H4 (cell line): ENCODE measurements at places on chromosomes 12 and 14. TPM values are rescaled to one million over a fixed set of nuclear protein-coding genes. Genes with fewer than 3 reads are reported as not detected.
A peak's percentile ranks its signal among the peaks of the same experiment; 100 is the strongest.

DNA sequence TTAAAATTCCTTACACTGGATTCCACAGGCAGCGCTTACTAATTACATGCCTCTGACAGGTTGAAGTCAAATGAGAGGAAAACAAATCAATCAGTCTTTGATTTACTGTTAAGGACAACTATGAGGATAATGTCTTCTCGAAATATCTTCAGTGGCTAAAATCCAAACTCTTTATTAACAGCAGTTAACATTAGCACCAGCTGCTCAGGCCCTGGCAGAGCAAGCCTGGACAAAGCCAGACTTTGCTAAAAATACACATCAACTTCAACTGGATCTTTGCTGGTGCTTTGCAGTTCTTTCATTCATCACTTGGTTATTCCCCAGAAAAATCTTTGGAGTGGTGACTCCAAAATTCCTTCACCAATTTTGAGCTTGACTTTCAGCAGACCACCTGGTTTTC is 98.7 kb downstream of the HECTD4 start:
- no peak for DNase-seq

DNA sequence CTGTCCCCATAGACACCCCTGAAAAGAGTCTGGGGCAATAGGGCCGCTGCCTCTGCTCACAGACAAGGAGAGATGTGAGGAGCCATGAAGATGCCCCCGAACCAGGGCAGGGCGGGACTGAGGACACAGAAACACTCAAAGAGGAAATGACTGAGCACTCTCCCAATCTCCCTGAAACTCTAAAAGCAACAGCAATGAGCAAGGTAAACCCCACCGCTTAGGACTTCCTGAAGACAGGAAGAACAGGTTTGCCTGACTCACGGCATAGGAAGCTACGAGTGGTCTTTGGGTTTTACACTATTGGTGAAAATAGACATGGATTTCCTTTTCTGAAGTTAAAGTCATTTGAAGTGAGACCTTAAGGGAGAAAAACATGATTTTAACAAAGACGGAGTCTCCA is 32.5 kb downstream of the STX2 start:
- DNase-seq, result no peak

DNA sequence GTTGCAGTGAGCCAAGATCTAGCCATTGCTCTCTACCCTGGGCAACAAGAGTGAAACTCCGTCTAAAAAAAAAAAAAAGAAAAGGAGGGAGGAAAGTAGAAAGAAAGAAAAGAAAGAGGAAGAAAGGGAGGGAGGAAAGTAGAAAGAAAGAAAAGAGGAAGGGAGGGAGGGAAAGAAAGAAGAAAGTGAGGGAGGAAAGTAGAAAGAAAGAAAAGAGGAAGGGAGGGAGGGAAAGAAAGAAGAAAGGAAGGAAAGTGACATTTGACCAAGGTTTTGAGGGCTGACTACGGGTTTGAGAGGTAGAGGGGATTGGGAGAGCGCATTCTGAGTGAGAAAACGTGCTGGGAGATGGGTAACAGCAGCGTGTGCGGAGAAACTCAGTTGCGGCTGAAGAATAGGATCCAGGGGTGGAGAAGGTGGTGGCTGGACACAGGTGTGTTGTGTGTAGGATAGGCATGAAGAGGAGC is 521 bp upstream of the PAPLN start:
- no peak for DNase-seq

DNA sequence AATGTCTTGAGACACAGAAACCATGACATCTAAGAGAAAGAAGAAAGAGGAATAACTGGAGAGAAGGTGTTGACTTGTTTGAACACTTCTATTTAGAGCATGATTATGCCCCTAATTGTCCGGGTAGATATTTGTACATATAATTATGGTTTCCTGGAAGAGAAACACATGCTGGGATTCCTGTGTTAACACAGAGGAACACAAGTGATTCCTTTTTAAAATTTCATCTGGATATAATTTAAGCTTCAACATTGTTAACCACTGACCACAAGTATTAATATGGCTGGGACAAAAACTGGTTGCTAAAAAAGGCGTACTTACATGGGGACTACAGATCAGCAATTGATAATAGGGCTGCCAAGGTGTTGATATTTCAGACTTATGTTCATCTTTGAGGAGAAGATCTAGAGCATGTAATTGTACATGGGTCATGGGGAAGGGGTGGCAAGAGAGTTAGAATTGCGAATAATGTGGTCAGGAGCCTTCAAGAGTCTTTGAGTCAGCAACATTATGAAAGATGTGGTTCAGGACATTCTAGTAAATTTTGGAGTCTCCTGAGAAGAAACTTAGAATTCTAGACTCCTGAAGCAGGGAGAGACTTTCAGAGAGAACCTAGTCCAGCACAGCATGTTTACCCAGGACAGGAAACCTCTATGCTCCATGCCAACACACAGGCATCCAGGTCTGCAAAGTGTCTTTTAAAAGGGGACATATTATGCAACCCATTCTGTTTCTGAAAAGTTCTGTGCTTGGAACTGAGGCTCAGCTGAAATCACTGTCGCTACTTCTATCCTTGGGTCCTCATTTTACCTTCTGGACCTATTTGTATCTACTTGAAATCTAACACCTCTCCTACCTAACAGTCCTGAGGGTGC is 56.5 kb downstream of the SLC38A1 start:
- no peak for DNase-seq

DNA sequence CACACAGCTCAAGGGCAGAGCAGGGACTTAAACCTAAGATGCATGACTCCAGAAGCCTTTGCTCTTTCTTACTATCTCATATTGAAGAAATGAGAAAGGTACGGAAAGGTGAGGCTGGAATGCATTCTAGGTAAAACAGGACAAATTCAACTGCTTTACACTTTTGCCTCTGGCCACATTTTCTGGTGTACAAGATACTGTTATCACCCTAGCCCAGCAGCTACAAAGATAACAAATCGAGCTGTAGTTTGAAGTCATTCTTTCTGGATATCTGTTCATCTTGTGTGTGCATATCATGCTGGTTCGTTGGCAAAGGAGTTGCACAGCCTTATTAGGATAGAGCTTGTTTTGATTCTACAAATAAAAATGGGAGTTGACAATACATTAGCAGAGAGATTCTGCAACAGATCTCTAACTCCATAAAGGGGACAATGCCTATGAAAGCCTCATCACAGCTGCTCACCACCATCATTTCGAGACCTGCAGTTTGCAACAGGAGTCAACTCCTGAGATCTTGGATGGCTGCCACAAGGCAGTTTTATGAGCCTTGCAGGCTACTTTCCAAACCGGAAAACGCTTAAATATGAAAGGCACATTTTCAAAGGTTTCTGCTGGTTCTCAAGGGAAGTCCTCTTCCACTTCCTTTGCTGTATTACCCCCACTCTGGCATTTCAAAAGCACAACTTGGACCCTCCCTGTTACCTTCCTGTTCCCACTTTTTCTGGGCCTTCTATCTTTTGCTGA is 64.9 kb downstream of the STXBP6 start:
- no peak for DNase-seq

DNA sequence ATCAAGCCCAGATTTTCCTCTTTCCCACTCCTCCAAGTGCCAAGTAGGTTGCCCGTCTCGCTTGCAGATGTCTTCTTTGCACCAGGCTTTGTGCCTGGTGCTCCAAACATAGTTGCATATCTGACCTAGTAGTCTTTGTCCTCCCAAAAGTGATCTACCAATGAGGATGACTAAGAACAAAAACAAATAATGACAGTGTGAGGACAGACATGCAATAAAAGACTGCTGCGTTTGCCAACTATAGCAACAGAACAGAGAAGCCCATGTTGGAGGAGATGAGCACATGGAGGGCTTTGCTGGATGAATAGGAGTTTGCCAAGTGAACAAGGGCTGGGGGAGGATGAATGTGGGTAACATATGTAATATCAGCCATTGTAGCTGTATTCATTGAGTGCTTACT is 15.6 kb downstream of the DTX1 start:
- DNase-seq, result no peak

- DNase-seq, result no peak
Measured at GRCh38 chr12:58455136-58455535, 465.2 kb downstream of the LRIG3 start.

DNA sequence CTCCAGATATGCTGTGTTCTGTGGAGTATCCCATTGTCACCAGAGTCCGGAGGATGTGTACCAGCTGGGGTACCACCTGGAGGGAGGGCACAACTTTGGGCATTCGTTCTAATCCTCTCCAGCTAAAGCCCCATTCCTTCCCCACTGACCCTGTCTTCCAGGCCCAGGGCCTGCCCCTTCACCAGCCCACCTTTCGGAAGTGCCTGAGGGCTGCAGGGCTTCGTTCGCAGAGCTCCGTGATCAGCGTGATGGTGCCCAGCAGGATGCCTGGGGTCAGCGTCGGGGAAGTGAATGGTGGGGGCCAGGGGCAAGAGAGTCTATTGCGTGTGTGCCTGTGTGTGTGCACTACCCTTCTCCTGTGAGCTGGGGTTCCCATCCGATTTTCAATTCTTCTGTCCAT is 2.0 kb downstream of the AP1G2 start:
- no peak for DNase-seq

DNA sequence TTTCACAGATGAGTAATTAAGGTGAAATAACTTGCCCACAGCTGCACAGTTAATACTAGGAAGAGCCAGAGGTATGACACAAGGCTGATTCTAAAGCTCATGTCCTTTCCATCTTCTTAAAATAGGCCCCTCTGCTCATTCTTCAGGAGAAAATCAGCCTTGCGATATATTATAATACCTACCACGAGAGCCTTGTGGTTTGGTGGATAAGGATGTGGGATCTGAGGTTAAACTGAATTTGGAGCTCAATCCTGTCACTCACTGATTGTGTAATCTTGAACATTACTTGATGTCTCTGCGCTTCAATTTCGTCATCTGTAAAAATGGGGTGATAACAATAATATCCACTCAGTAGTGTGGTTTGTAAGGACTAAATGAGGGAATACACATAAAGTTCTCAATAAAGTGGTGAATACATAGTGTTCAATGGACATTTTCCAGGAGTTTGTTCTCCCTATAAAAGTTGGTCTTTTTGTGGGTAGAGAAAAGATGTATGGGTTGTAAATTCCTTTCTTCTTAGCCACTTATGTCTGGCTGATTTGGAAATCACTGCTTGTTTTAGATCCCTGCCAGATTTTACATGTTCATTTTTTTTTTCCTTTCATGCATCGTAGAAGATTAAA is 25.1 kb upstream of the ATP2B1 start:
- peak; percentile 81 for DNase-seq

- peak; percentile 34 for DNase-seq
Measured at GRCh38 chr14:92382677-92383076, 59.7 kb downstream of the SLC24A4 start.

- peak; percentile 9 for DNase-seq
Measured at GRCh38 chr14:57199921-57200320, 68.8 kb downstream of the EXOC5 start.

- no peak for DNase-seq
Measured at GRCh38 chr12:74481078-74481477, 56.6 kb upstream of the ATXN7L3B start.

- DNase-seq, result peak; percentile 12
Measured at GRCh38 chr14:30034152-30034551, 106.5 kb upstream of the PRKD1 start.

GRCh38 chr12:54940727-54941315 is 43.7 kb downstream of the TESPA1 start:
- DNase-seq, result no peak

DNA sequence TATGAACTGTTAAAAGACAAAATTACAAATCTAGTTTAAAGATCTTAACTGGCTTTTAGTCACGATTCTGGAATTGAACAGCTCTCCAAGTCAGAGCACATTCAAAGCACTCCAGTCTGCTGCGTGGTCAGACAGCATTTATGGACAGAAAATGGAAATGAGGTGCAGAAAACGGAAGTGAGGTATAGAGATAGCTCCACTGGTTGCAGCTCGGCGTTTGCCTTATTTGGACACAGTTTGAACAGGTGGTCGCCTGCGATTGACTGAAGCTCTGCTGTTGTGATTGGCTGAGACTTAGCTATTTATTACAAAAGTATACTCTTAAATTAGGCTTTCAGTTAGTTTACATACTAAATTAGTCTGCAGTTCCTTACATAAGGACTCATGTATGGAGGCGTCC is 28.3 kb downstream of the TRIM9 start:
- no peak for DNase-seq

- no peak for DNase-seq
Measured at GRCh38 chr14:104559028-104559803, 20.3 kb upstream of the C14orf180 start.

- DNase-seq, result peak; percentile 88
Measured at GRCh38 chr12:6603095-6603567, 4.0 kb downstream of the CHD4 start.

DNA sequence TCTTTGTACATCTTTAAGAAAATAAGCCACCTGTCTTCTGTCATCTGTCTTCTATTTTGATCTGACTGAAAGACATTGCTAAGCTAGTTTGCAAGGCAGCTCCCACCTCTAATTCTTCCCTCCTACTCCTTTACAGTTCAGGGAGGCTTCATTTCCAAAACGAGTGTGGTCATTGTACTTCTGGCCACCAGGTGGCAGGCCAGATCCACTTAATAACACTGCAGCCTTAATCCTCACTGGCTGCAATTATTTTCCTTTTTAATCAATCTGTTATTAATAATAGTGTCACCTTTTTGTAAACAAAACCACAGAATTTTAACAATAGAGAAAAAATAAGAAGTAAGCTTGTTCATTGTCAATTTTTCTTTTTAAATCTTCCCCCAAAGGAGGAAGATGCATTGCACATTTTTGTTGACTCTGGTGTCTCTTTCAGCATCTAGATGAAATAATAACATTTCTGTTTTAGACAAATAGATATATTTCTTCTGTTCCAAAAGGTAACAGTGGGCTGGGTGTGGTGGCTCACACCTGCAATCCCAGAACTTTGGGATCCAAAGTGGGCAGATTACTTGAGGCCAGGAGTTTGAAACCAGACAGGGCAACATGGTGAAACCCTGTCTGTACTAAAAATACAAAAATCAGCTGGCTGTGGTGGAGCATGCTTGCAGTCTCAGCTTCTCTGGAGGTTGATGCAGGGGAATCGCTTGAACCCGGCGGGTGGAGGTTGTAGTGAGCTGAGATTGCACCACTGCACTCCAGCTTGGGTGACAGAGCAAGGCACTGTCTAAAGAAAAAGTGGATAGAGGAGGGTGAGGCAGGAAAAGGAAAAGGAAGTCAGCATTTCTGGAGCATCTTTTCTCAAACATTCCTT is 23.3 kb downstream of the GABARAPL1 start:
- DNase-seq, result peak; percentile 48

Gene RPGRIP1
- total RNA-seq, result not detected in 2 replicates

Gene MANSC4
- total RNA-seq, result not detected in 2 replicates

Gene AQP5
- total RNA-seq, result not detected in 2 replicates

Gene LRP1-AS
- total RNA-seq, result not detected in 2 replicates

Gene NRXN3
- 0.37 and 0.39 TPM in 2 replicates for total RNA-seq

Gene GSC
- 2.8 and 4.4 TPM in 2 replicates for total RNA-seq

Gene NANOG
- not detected in 2 replicates for total RNA-seq

Gene GLIPR1
- total RNA-seq, result 39.9 and 42.0 TPM in 2 replicates

Gene GPR137C
- total RNA-seq, result 0.49 and 0.89 TPM in 2 replicates

Gene GCN1
- 33.7 and 59.7 TPM in 2 replicates for total RNA-seq

Gene CDK2
- total RNA-seq, result 66.3 and 67.3 TPM in 2 replicates

Gene TDRD9
- not detected in 2 replicates for total RNA-seq

Gene DDX54
- 24.4 and 45.0 TPM in 2 replicates for total RNA-seq
